ENCODE measurements at places on chromosomes 16 and 17.

DNA sequence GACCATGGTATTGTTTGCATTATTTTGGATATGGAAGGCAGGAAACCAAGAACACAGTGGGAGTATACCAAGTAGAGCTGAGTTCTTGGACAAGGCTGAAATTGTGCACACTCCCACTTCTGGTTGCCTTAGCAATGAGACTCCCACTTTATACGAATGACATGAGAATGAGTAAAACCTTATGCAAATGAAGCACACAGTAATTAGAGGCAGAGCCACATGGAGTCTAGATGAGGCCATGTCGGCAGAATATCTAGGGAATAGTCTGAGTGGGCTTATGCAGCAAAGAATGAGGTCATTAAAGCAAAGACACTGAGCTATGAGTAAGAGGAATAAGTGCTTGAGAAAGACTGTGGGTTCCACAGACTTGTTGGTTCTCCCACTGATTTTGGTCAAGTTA is 178.7 kb downstream of the GRIN2A start:
- DNase-seq = no peak

- peak; percentile 2 for DNase-seq
Observed at GRCh38 chr17:44267818-44268490, at the start of gene SLC4A1. SLC4A1 (minus strand) TSS chr17:44268135; CDS start chr17:44262866, 5,269 bp downstream.

- DNase-seq = no peak
Observed at GRCh38 chr16:64083428-64084129, 1038.3 kb downstream of the CDH11 start.

DNA sequence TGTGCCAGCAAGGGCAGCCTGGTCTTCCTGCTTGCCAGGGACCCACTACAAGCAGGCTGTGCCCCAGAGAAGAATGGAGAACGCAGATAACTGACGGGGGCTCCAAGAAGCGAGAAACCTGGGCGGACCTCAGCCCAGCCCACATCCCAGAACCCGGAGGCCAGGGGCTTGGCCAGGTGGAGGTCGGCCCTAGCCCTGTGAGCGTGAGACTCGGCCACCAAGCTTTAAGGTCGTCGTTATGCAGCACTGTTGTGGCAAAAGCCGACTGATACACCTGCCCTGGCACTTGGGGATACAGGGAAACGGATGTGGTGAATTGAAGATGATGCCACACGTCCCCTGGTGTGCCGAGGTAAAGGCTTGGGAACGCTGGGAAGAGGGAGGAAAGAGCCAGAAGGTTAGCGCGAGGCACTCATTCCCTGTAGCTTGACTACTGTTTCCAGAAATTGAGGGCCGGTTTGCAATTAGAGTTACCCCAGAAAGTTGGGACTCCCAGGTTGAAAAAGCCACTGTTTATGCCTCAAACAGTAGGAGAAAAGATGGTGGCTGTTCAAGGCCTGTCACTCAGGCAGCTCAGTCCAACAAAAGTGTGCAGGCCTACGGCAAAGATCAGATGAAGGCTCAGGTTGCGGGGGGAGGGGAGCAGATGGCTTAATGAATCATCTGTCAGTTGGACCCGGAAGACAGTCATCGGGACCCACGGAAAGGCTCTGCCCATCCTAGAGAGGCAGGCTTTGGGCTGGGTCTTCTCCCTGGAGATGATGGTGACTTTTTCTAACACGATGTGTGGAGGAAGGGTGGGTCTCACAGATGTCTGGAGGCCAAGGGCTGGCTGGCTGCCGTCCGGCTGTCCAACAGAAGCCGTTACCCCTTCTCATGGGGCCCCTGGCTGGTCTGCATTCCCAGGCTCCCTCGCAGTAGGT is 45.6 kb upstream of the BAHCC1 start:
- DNase-seq = no peak

GRCh38 chr17:76237859-76238313 is 2.4 kb downstream of the RNF157 start:
- no peak for DNase-seq

Measured in HuH-7.5 (cell line).